ENCODE measurements at places on chromosomes 7 and 10. TPM values are rescaled to one million over a fixed set of nuclear protein-coding genes. Genes with fewer than 3 reads are reported as not detected.

DNA sequence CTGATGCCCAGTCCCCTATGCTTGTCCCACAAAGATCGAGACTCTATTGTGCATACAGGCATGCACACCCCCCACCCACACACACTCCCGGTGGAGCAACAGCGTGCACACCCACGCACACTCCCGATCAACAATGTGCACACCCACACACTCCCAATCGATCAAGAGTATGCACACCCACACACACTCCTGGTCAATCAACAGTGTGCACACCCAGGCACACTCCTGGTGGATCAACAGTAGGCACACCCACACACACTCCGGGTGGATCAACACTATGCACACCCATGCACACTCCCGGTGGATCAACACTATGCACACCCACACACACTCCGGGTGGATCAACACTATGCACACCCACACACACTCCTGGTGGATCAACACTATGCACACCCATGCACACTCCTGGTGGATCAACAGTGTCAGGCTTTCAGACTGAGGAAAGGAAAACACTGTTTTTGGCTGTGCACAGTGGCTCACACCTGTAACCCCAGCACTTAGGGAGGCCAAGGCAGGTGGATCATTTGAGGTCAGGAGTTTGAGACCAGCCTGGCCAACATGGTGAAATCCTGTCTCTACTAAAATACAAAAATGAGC, 118.8 kb downstream of the PTPRN2 start:
- peak; percentile 16 for DNase-seq

TLX1 gene
- total RNA-seq: 31.1 TPM

CCL24 gene
- 198 TPM for total RNA-seq

- DNase-seq: no peak
Measured at GRCh38 chr10:11322698-11323097, 288.8 kb downstream of the USP6NL start.

ZNF467 gene
- 40.0 TPM for total RNA-seq

GRCh38 chr7:158428837-158429753, 158.5 kb downstream of the PTPRN2 start:
- DNase-seq: peak; percentile 51

GIMAP4 gene
- total RNA-seq: 169 TPM

GRCh38 chr10:124532106-124532641, 70.6 kb downstream of the LHPP start:
- DNase-seq: no peak

GRCh38 chr10:78982726-78983125, 86.0 kb upstream of the ZMIZ1 start:
- no peak for DNase-seq

DNA sequence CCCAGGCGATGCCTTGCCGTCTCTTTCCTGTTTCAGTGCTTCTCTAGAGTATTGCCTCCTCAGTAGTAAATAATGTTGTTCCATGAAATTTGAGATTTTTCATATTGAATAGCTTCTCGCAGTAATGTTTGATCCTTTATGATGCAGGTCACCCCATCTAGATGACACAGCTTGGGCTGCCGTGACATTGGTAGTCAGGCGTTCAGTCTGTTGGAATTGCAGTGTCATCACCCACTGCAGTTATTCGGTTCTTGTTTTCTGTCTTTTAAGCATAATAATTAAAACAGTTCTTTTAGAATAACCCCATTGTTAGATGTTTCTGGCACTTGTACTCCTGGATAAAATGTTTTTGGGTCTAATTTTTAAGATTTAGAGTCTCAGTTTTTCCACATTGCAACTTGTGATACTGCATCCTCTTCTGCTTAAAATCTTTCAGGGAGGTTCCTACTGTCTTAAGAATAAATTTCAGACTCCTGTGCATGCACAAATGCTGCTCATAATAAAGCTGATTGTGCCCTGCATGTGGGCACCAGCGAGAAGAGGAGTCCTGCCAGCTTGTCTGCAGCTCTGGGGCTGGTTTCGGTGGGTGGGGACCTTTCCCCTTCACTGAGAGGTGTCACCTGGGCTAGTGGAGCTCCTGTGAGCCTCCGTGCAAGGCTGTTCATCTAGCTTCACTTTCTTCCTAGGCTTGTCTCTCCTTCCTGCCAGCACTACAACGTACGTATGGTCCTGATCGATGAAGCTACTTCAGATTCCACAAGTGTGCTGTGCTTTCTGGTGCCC, 44.8 kb downstream of the SDK1 start:
- no peak for DNase-seq

- no peak for DNase-seq
Measured at GRCh38 chr7:48414011-48414732, 242.9 kb downstream of the ABCA13 start.

DNA sequence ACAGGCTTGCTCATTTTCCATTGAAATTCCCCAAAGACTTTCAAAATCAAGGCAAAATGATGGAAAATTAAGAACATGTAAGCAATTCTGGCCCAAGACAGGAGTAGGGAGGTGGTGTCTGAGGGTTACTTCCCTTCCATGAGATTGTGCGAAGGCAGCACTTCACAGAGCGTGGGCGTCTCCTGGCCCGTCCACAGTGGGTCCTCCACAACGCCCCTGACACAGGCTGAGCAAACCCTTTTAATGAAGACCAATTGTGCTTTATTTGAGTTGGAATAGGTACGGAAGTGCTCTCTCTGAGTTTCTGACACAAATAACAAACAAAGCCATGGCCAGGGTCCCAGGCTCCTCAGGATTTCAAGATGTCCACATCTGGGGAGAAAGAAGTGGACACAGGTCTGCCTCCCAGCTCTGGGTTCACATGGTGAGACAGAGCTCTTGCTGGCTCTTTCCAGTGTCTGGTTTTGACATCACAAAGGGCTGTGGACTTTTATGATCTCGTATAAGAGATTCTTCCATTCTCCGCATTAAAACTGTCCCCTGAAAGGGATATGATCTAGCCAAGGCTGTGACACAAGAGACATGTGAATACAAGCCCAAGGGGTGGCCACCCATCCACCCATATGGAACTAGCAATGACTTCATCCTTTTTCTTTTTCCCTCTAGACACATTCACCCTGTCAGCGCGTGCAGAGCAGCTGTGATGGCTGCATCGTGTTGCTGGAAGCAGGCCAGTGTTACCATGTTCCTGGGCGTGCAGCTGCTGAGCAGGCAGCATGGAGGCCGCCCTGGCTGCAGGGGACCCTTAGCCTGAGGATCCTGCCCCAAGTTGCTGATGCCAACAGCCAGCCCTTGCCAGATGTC, 145.6 kb downstream of the ADAM12 start:
- DNase-seq: no peak

- DNase-seq: no peak
Measured at GRCh38 chr7:117793521-117793920, 79.7 kb downstream of the CTTNBP2 start.

DNA sequence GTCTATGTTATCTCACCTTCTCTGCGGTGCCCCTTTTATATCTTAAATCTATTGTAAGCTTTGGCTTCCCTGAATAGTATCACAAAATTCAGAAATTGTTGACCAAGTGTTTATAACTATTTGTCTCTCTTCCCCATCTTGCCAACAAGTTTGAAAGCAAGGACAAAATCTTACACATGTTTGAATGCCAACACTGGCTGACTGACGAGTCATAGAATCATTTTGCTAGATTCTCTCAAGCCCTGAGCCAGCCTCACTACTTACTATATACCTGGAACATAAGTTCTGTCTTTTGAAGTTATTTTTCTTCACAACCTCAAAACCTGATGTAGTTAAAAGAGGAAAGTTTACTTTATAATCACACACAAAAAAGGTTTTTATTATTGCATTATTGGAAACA, 700.7 kb downstream of the PHTF2 start:
- DNase-seq: no peak

- DNase-seq: no peak
Measured at GRCh38 chr7:87702326-87702725, 74.1 kb downstream of the RUNDC3B start.

PLEKHS1 gene
- total RNA-seq: not detected

DNA sequence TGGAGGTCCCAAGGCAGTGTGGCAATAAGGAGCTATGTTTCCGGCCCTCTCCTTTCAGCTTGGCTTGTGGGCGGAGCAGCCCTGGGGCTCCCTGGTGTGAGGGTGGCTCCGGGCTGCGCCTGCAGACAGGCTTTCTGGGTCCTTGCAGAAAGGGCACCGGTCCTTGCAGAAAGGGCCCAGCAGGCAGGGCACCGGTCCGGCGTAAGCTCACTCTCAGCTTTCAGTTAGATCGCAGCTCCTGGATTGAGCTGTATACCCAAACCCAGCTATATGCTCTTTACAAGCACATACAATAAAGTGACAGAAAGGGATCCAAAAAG, 293.8 kb upstream of the SHH start:
- no peak for DNase-seq

IRF5 gene
- total RNA-seq: 51.5 TPM

- DNase-seq: no peak
Measured at GRCh38 chr10:125060482-125060825, 99.9 kb downstream of the CTBP2 start.

GRCh38 chr10:95998255-95998784, 45.1 kb upstream of the CCNJ start:
- no peak for DNase-seq

DNA sequence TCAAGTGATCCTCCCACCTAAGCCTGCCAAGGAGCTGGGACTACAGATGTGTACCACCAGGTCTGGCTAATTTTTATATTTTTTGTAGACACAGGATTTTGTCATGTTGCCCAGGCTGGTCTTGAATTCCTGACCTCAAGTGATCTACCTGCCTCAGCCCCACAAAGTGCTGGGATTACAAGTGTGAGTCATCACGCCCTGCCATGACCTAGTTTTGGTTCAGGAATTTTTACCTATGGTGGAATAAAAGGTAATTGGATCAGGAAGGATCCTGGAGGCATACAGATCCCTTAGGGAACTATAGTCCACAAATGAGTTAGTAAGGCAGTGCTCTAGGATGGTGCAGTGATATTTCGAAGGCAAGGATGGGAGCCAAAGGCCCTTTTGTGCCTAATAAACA, 717.9 kb downstream of the PHTF2 start:
- no peak for DNase-seq

All from spleen (tissue), 13 donors.